Upper lobe of right lung (tissue), 1 donor: ENCODE measurements at places on chromosomes 6 and 20.

- H3K27me3 ChIP-seq: no peaks in the 10 kb centered on the region
- H3K4me3 ChIP-seq: no peak overlapping the region
- DNase-seq: no peak
- H3K36me3 ChIP-seq: no peaks in the 10 kb centered on the region
- H3K27ac ChIP-seq: no peak overlapping the region
- H3K4me1 ChIP-seq: no peaks in the 10 kb centered on the region
Observed at GRCh38 chr6:7939864-7940228, 29.3 kb upstream of the TXNDC5 start.

- peak overlapping the region; percentile 9 for H3K4me3 ChIP-seq
- no peak for DNase-seq
- no peaks in the 10 kb centered on the region for H3K27me3 ChIP-seq
- no peak overlapping the region for H3K27ac ChIP-seq
Observed at GRCh38 chr6:131013495-131013894, 49.5 kb downstream of the EPB41L2 start.

GRCh38 chr6:144624716-144625115 lies 339.6 kb downstream of the UTRN start:
- H3K27me3 ChIP-seq: no peaks in the 10 kb centered on the region
- no peak for DNase-seq
- no peak overlapping the region for H3K27ac ChIP-seq

DNA sequence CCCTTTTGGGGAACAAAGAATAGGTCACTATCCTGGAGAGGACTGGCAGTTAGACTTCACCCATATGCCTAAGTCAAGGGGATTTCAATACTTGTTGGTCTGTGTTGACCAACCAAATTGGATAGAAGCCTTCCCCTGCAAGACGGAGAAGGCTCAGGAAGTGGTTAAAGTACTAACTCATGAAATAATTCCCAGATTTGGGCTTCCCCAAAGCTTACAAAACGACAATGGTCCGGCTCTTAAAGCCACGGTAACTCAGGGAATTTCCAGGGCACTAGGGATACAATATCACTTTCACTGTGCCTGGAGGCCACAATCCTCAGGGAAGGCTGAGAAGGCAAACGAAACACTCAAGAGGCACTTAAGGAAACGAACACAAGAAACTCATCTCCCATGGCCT lies 223.1 kb downstream of the GMPR start:
- no peak for DNase-seq
- H3K36me3 ChIP-seq: no peaks in the 10 kb centered on the region
- H3K4me1 ChIP-seq: no peaks in the 10 kb centered on the region
- H3K27ac ChIP-seq: no peak overlapping the region
- no peaks in the 10 kb centered on the region for H3K27me3 ChIP-seq

DNA sequence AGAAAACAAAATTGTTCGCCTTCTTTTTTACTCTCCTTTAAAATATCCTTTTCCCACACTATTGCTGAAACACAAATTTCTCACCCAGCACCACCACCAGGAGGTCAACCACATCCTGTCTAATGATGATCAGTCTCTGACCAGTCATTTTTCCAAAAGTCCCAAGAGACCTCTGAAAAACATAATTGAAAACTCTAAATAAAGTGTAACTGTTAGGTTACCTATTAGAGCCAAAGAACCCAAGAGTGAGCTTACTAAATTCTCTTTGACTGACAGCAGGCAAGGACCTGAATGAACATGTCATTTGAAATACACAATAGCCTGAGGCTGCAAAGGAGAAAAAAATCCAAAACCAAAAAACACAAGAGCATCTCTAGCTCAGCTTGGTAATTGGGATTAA lies 735.4 kb downstream of the CBLN4 start:
- no peak overlapping the region for H3K27ac ChIP-seq
- no peaks in the 10 kb centered on the region for H3K27me3 ChIP-seq
- DNase-seq: no peak
- no peaks in the 10 kb centered on the region for H3K36me3 ChIP-seq
- H3K4me1 ChIP-seq: no peaks in the 10 kb centered on the region

- H3K27ac ChIP-seq: no peak overlapping the region
- H3K36me3 ChIP-seq: no peaks in the 10 kb centered on the region
- no peaks in the 10 kb centered on the region for H3K4me1 ChIP-seq
- H3K27me3 ChIP-seq: no peaks in the 10 kb centered on the region
Observed at GRCh38 chr6:20870021-20870420, 335.8 kb downstream of the CDKAL1 start.

DNA sequence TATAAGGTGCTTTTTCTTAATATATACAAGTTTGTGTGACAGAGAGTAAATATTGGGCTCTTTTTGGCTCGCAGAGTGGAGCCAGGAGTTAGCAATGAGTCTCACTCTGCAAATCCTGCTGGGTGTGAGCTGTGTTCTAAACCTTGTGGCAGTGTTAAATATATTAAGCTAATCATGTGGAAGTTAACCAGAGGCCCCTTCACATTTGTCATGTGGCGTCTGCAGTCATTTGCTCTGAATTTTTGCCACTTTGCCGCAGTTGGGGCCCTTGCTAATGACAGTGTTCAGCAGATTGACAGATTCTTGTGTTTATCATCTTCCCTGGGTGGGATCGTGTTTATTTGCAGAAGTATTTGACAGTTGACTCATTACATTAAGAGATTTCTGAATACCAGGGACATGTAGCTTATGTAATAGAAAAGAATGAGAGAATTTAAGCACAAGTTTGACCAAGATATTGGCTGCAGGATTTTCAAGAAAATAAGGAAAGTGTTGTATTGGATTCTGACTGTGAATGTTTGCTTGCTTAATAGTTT lies 37.9 kb downstream of the SPATA2 start:
- H3K4me1 ChIP-seq: no peaks in the 10 kb centered on the region
- DNase-seq: no peak
- H3K4me3 ChIP-seq: no peak overlapping the region
- H3K27ac ChIP-seq: no peak overlapping the region

- no peak overlapping the region for H3K27ac ChIP-seq
- no peaks in the 10 kb centered on the region for H3K27me3 ChIP-seq
- no peak for DNase-seq
- no peaks in the 10 kb centered on the region for H3K4me1 ChIP-seq
Observed at GRCh38 chr6:12679341-12679740, 37.2 kb upstream of the PHACTR1 start.

GRCh38 chr6:143880412-143880811 lies 16.1 kb downstream of the ZC2HC1B start:
- no peak for DNase-seq
- no peaks in the 10 kb centered on the region for H3K36me3 ChIP-seq
- H3K27ac ChIP-seq: no peak overlapping the region
- H3K27me3 ChIP-seq: no peaks in the 10 kb centered on the region

DNA sequence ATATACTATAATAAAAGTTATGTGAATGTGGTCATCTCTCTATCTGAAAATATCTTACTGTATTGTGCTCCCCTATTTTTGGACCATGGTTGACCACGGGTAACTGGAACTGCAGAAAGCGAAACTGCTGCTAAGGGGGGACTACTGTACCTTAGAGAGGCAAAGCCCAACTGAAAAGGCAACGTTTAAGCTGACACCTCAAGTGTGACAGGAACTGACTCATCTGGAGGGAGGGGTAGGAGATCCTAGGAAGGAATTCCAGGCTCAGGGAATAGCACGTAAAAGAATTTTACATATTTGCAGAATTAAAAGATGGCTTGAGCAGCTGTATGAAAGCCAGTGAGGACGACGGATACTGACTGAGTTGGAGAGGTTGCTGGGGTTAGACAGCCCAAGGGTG lies 34.8 kb downstream of the ELOVL2 start:
- H3K27ac ChIP-seq: no peak overlapping the region
- no peak for DNase-seq
- H3K4me3 ChIP-seq: no peak overlapping the region
- peaks cover 6% of the 10 kb centered on the region for H3K27me3 ChIP-seq
- no peaks in the 10 kb centered on the region for H3K36me3 ChIP-seq

DNA sequence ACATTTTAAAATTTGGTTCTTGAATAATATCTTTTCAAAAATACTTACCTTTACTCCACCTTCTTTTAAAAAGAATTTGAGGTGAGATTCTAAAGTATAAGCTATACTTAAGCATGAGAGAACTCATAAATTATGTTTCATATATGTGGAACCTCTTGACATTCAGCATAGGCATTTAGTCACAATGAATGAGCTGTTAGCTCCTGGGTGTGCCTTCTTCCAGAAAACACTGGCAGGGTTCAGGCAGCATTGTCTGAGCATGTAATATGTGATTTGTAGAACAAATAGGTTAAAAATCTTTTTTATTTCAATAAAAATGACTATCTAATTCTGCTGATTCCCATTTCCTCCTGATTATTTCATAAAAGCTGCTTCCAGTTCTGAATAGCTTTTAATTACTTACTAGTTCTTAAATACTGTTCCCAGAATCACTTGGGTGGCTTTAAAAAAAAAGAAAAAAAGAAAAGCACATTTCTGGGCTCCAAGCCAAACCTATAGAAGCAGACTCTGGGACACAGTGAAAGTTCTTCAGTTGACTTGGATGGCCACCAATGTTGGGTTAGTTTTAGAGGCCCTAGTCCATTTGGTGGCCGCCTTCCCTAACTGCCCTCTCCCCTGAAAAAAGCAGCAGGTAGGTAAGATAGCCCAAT lies 20.2 kb downstream of the RNF8 start:
- no peak for DNase-seq
- H3K4me1 ChIP-seq: peaks cover 12% of the 10 kb centered on the region
- H3K36me3 ChIP-seq: peaks cover 73% of the 10 kb centered on the region
- no peak overlapping the region for H3K27ac ChIP-seq

- H3K4me3 ChIP-seq: no peak overlapping the region
- H3K27me3 ChIP-seq: no peaks in the 10 kb centered on the region
- no peak for DNase-seq
- no peaks in the 10 kb centered on the region for H3K36me3 ChIP-seq
- no peaks in the 10 kb centered on the region for H3K4me1 ChIP-seq
Observed at GRCh38 chr6:67952948-67953347, 682.1 kb upstream of the ADGRB3 start.

GRCh38 chr6:32190911-32191677 lies 1.1 kb upstream of the PBX2 start:
- H3K27ac ChIP-seq: peak overlapping the region; percentile 91
- H3K4me3 ChIP-seq: peak overlapping the region; percentile 66
- H3K4me1 ChIP-seq: peaks cover 56% of the 10 kb centered on the region
- H3K36me3 ChIP-seq: peaks cover 16% of the 10 kb centered on the region

DNA sequence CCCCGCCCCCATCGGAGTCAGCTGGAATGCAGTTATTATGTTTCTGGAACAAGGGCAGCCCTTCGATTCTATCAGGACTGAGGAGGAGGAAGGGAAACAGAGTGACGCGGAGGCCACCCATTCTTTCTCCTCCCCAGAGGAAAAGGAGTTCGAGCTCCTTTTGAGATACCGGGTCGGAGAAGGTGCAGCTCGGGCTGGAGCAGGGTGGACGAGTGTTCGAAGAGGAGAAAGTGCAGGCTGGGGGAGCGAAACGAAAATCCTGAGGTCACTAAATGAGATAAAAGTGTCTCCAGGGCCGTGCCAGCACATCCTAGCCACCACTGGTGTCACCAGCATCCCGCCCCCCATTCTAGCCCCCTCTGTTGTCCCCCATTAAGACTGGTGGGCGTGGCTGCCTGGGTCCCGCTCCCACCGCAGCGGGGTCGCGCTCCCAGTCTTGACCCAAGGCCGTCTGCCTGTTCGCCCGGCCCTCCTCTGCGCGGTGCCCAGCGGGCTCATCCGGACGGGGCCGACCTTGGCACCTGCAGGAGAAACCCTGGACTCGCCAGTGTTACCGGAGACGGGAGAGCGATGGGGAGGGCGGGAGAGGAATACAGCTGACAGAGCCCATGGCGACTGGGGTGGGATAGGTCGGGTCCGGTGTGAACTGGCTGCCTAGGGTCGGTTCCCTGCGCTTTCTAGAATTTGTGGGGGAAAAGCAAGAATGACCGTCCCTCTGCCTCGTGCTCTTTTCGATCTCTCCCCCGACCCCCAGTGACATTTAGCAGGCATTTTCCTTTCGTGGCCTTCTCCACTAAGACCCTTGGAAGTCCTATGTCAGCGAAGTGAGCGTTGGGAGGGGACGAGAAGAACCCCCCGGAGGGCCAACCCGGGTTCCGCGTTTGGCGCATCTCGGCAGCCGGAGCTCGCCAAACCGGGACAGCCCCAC lies 16.2 kb downstream of the FOXA2 start:
- peak overlapping the region; percentile 36 for H3K4me3 ChIP-seq
- no peaks in the 10 kb centered on the region for H3K36me3 ChIP-seq
- no peaks in the 10 kb centered on the region for H3K4me1 ChIP-seq
- H3K27ac ChIP-seq: peak overlapping the region; percentile 88
- peak; percentile 80 for DNase-seq

DNA sequence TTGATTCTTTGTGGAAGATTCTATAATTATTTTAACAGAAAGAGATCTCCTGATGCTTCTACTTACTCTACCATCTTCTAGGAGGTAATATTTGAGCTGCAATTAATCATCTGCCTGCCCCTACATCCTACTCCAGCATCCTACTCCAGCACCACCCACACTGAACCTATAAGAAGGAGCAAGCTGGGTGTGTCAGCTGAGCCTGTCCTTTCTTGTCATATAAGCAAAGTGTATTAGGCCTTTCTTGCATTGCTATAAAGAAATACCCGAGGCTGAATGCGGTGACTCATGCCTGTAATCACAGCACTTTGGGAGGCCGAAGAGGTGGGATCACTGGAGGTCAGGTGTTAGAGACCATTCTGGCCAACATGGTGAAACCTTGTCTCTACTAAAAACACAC lies 84.2 kb upstream of the ARG1 start:
- H3K4me3 ChIP-seq: no peak overlapping the region
- no peaks in the 10 kb centered on the region for H3K27me3 ChIP-seq
- H3K36me3 ChIP-seq: no peaks in the 10 kb centered on the region

GRCh38 chr6:22017272-22017671 lies 279.6 kb downstream of the PRL start:
- no peaks in the 10 kb centered on the region for H3K4me1 ChIP-seq
- no peak overlapping the region for H3K4me3 ChIP-seq
- H3K27me3 ChIP-seq: no peaks in the 10 kb centered on the region
- no peaks in the 10 kb centered on the region for H3K36me3 ChIP-seq

DNA sequence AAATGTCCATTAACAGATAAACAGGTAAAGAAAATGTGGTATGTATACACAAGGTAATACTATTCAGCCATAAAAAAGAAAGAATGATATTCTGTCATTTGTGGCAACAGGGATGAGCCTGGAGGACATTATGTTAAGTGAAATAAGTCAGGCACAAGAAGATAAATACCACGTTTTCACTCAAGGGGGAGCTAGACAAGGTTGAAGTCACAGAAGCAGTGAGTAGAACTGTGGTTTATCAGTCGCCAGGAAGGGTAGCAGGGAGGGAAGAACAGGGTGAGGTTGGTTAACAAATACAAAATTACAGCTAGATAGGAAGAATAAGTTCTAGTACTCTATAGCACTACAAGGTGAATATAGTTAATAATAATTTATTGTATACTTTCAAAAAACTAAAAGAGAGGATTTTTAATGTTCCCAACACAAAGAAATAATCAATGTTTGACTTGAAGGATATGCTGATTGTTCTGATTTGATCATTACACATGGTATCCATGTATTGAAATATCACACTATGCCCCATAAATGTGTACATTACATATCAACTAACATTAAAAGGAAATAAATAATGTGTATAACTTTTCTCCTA lies 21.1 kb downstream of the RTN4IP1 start:
- H3K36me3 ChIP-seq: no peaks in the 10 kb centered on the region
- no peak overlapping the region for H3K27ac ChIP-seq
- no peak for DNase-seq
- no peak overlapping the region for H3K4me3 ChIP-seq
- H3K4me1 ChIP-seq: no peaks in the 10 kb centered on the region
- no peaks in the 10 kb centered on the region for H3K27me3 ChIP-seq

- H3K27me3 ChIP-seq: no peaks in the 10 kb centered on the region
- H3K36me3 ChIP-seq: no peaks in the 10 kb centered on the region
- DNase-seq: no peak
- no peak overlapping the region for H3K27ac ChIP-seq
- no peak overlapping the region for H3K4me3 ChIP-seq
- no peaks in the 10 kb centered on the region for H3K4me1 ChIP-seq
Observed at GRCh38 chr20:18886756-18887155, 73.2 kb downstream of the SCP2D1 start.

GRCh38 chr6:110067837-110068591 lies 89.9 kb downstream of the GPR6 start:
- no peaks in the 10 kb centered on the region for H3K4me1 ChIP-seq
- H3K4me3 ChIP-seq: no peak overlapping the region
- DNase-seq: no peak
- H3K27me3 ChIP-seq: peaks cover 3% of the 10 kb centered on the region
